ENCODE measurements at places on chromosomes 12 and 14. TPM values are rescaled to one million over a fixed set of nuclear protein-coding genes. Genes with fewer than 3 reads are reported as not detected.
A peak's percentile ranks its signal among the peaks of the same experiment; 100 is the strongest.

DNA sequence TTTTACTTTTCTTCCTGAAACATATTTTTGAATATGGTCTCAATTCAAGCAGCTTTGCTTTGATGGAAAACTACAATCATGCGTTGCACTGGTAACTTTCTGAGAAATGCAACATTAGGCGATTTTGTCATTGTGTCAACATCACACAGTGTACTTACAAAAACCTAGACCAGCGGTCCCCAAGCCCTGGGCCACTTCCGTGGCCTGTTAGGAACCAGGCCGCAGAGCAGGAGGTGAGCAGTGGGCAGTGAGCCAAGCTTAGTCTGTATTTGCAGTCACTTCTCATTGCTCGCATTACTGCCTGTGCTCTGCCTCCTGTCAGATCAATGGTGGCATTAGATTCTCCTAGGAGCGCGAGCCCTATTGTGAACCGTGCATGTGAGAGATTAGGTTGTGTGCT lies 163.7 kb upstream of the NOVA1 start:
- DNase-seq: no peak

DNA sequence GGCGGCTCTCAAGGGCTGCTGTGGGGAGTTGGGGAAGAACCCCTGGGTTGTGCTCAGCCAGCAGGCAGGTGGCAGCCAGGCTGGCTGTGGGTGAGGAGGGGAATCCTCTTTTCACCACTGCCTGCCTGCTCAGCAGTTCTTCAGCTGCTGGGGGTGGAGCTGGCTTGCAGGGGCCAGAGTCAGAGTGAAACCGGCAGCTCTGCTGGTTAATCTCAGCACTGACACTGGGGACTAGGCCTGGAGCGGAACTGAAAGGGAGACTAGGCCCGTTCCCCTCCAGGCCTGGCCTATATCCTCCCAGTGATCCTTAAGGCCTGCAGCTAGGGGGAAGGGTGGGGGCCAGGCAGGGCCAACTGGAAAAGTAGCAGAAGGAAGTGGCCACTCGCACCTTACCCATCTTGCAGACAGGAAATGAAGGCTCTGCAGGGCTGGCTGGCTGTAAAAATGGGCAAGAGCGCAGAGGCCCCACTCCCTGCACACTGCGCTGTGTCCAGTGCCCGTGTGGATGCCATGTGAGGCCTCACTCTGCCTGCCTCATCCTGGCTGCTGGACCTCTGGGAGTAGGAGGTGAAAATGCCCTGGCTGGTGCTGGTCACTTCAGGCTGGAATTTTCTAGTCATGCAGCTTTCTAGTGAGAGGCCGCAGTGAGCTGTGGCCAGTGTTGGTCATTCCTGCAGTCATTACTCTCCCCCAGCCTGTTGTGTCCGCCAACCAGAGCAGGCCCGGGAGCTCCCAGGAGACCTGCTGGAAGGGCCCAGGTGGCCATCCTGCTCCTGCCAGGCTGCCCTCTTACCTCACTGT lies 39.4 kb downstream of the SH2B3 start:
- peak; percentile 87 for DNase-seq

GRCh38 chr12:30146561-30146960 lies 362.8 kb upstream of the TMTC1 start:
- no peak for DNase-seq

- no peak for DNase-seq
These were observed 44.1 kb upstream of the JDP2 start for GRCh38 chr14:75383721-75384120.

- no peak for DNase-seq
These were observed 619.3 kb downstream of the SNAPC1 start for GRCh38 chr14:62381311-62382070.

GRCh38 chr14:88296351-88296750 lies 26.7 kb downstream of the KCNK10 start:
- no peak for DNase-seq

GRCh38 chr12:110907583-110907982 lies 12.8 kb downstream of the MYL2 start:
- no peak for DNase-seq

- DNase-seq: no peak
These were observed 747 bp upstream of the DACT1 start for GRCh38 chr14:58637040-58637390.

DNA sequence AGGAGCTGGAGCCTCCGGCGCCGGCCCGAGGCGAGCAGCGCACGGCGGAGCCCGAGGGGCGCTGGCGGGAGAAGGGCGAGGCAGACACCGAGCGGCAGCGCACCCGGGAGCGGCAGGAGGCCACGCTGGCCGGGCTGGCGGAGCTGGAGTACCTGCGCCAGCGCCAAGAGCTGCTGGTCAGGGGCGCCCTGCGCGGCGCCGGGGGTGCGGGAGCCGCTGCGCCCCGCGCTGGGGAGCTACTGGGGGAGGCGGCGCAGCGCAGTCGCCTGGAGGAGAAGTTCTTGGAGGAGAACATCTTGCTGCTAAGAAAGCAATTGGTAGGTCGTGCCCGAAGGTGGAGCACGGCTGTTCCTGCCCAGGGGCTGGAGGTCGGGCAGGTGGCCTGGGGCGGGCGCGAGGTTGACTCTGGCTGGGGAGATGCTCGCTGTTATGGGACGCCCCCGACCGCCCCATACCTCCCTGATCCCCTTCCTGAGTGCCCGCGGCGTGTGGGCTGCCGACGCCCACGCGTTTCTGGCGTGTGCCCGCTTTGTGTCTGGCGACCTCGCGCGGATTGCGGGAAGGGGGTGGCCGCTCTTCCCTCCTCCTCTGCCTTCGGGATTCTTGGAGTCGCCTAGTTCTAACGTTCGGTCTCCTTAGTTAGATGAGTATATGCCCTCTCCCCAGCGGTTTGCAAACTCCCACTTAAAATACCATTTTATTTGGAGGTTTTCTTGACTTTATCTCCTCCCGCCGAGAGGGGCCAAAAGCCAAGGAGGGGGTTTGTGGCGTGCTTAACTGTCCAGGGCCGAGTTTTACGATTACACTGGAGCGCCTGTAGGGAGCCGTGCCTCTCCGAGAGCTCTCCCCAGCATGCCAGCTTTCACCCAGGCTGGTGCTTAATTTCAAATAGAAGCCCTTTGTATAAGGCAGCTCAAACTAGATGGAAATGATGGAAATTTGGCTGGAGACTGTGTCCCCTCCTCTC lies 752 bp downstream of the DACT1 start:
- DNase-seq: no peak

DNA sequence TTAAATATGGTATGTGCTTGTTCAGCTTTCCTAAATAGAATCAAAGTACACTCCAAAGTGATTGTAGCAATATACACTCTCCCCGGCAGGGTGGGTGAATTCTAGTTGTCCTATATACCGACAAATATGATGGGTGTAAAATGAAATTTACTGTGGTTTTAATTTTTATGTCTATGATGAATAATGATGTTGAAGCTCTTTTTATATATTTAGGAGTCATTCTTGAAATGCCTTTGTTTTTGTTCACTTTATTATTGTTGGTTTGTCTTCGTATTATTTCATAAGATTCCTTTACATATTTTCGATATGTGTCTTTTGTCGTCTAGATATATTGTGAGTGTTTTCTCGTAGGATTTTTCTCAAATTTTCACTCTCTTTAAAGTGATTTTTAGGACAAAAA lies 105.7 kb downstream of the PDE3A start:
- DNase-seq: no peak

Gene CELA1
- total RNA-seq: not detected

Gene WDR89
- 6.9 TPM for total RNA-seq

Gene CMKLR1
- total RNA-seq: 21.0 TPM

Gene RACGAP1
- 2.6 TPM for total RNA-seq

Gene PGF
- 9.4 TPM for total RNA-seq

Data from cardiac septum (tissue), 1 donor.